Choroid plexus epithelial cell (primary cell): ENCODE measurements at places on chromosomes 2 and 18.

- no peak for DNase-seq
Observed at GRCh38 chr18:9736286-9736835, 28.3 kb downstream of the RAB31 start.

GRCh38 chr2:231353469-231353868 lies 42.0 kb upstream of the B3GNT7 start:
- DNase-seq, result no peak

DNA sequence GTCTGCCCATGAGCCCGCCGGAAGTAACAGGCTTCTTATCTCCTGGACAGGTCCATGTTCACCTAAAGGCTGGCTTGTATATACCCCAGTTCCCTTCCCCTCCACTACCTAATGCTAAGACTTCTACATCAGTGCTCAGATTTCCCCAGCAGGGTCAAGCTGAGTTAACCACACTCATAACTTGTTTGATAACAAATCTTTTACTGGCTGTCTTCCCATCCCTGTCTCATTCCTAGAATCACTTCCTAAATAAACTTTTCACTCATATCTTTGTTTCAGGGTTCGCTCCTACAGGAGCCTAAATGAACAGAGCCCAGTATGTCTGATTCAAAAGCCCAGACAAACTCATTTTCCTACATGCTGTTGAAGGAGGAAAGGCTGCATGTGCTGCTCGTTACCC lies 94.0 kb upstream of the SOX11 start:
- no peak for DNase-seq

GRCh38 chr2:189092936-189093335 lies 86.6 kb downstream of the COL5A2 start:
- peak; percentile 87 for DNase-seq

DNA sequence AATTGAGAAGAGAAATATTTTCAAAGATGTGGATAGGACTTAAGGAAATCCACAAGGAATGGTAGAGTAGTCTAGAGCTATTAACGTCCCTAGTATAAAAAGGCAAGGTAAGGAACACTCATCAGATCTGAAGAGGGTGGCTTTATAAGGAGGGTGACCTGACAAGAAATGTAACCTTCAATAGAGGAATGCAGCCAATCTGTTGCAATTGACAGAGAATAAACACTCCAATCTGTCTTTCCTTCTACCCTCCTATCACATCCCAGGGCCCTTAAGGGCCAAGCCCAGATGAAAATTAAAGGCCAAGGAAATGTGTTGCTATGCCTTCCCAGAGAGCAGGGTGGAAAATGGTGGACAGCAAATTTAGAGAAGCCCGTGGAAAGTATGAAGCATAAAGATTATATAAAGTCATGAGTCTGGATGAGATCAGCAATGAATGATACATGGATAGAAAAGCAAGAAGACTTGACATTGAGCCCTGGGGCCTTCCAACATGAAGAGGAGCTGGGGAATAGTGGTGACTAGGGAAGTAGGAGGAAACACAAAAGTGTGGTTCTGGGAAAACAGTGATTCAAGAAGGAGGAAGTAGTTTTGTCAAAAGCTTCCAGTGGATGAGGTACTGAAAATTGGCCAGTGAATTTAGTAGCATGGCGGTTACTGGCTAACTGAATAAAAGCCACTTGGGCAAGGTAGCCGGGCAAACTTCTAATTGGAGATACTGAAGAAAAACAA lies 270.6 kb upstream of the TANK start:
- no peak for DNase-seq

- no peak for DNase-seq
Observed at GRCh38 chr2:1491751-1492150, 78.5 kb downstream of the TPO start.

- no peak for DNase-seq
Observed at GRCh38 chr2:173353556-173353955, 1.1 kb upstream of the CDCA7 start.

- no peak for DNase-seq
Observed at GRCh38 chr2:110900191-110900590, 167.8 kb downstream of the ACOXL start.

GRCh38 chr2:170141865-170142264 lies 36.1 kb upstream of the MYO3B start:
- DNase-seq, result no peak

GRCh38 chr2:159807183-159808031 lies 9.4 kb upstream of the CD302 start:
- peak; percentile 77 for DNase-seq

DNA sequence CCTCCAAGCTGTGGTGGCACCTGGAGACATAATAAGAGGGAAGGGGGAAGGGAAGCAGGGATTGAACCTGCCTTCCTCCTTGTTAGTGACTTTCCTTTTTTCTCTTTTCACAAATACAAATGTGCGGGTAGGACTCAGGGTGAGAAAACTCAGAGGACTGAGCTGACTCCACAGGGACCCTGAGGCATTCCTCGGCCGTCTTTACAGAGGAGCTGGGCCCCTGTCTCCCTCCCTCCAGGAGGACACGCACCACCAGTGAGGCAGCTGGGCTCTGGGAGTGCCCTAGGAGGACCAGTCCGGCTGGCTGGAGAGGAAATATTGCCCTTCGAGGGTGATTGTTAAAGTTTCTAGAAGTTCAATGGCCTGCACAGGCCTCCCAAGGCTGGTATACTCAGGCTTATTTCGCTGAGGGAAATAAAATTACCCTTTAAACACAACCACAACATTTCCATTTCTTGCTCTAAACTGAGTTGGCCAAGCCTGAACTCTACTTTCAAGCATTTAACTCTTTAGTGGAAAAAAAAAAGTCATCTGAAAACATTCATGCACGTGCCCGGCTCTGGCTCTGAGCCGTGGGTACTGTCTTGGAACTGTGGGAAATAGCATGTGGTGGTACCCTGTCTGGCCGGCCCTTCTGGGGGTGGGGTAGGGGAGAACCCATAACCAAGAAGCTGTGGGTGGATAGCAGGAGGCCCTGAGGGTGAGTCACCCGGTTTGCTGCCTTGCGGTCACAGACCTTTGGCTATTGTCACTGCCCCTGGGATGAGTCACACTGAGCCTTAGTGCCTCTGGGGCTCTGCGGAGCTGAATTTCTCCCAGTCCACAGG lies 116.0 kb downstream of the COPS8 start:
- DNase-seq, result peak; percentile 81

- DNase-seq, result peak; percentile 42
Observed at GRCh38 chr2:183179156-183179555, 54.9 kb downstream of the NUP35 start.

DNA sequence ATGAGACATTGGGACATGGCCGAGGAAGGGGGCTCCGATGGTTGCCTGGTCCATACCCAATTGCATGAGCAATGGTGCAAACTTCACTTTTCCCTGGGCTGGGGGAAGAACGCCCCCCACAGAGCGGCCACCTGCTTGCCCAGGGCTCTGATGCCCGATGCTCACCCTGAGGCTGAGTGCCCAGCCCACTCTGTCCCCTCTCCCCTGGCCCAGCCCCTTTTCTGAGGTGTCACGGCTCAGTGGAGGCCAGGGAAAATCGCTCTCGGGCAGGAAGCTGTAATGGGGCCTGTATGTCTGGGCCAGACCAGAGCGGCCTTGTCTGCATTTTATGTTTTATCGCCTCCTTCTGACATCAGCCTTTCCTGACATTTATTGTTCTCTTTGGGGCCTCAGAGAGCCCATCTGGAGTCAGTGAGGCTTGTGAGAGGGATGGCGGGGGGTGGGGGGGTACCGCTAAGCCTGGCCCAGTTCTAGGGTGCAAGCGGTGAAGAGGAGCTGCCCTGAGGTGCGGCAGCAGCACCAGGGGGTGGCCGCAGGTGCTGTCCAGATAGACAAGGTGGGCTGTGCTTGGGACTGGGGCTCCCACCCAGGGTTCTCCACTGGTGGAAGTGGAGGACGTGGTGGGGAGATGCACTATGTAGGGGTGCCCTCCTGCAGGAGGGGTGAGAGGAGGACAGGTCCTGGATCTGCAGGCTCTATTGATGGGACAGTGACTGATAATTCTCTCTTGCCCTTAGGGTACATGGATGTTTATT lies 46.2 kb downstream of the INHBB start:
- no peak for DNase-seq

DNA sequence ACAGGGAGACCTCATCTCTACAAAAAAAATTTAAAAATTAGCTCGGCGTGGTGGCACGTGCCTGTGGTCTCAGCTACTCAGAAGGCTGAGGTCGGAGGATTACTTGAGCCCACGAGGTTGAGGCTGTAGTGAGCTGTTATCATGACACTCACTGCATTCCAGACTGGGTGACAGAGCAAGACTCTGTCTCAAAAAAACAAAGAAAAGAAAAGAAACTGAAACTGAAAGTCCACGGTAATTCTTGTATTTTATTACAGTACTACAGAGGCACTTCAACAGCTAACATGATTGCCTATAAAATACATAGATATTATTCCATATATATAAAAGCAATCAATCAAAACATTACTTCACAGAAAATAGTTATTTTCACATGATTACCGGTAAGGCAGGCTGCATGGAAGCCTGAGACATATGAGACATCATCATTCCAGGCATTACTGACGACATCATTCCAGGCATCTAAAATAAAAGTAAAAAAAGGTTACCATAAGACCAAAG lies 23.1 kb downstream of the PRPF40A start:
- DNase-seq, result peak; percentile 89

DNA sequence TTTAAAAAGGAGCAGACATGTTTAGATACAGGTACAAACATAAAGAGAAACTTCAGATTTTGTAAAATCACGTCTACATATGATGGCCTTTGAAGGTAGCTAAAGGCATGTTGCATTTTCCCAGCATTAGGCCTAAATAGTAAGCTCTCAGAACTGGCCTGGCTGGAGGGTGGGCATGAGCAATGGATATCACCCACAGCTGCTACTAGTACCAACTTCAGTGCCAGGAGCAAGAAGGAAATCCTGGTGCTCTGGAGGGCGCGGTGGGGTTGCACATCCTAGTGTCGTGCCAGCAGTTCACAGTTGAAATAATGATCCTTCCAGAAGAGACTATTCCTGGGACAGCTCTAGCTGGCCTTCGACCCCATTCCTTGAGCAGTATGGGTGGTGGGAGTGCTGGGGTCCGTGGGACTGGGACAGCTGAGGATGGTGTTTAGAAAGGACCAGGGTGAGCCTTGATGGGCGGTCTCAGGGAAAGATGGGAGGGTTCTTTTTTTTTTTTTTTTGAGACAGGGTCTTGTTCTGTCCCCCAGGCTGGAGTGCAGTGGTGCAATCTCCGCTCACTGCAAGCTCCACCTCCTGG lies 4.9 kb downstream of the DES start:
- no peak for DNase-seq

DNA sequence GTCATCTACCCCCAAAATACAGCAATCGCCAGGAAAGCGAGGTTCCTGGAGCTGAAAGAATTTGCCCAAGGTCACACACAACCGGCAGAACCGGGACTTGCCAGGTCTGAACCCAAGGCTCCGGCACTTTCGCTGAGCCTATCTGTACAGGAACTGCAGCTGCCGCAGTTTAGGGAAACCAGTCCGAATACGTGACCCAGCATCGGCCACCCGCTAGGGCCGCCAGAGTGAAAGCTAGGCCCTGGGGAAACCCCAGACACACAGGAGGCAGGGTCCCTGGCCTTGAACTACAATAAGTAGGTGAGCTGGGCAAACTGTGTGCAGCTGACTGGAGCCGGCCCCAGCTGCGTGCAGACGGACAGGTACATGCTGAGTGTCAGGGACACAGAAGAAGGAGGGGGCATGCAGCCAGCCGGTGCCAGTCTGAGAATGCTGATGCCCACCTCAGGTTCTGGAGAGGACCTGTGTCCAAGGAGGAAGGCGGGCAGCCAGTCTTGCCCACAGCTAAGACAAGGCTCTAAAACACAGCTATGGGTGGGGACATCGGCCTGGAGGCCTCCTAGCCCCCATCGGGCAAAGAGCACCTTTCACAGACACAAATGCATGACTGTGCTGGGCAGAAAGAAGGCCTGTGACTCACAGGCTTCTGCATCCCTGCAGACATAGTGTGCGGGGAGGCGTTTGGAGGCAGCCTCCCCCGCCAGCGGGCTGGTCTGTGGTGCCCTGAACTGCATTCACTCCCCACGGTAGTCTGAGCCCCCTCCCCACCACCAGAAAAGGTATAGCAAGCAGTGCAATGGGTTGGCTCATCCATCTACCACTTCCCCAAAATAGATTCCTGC lies 107.4 kb upstream of the ID2 start:
- no peak for DNase-seq

GRCh38 chr18:58385472-58385871 lies 243.4 kb downstream of the ALPK2 start:
- no peak for DNase-seq

DNA sequence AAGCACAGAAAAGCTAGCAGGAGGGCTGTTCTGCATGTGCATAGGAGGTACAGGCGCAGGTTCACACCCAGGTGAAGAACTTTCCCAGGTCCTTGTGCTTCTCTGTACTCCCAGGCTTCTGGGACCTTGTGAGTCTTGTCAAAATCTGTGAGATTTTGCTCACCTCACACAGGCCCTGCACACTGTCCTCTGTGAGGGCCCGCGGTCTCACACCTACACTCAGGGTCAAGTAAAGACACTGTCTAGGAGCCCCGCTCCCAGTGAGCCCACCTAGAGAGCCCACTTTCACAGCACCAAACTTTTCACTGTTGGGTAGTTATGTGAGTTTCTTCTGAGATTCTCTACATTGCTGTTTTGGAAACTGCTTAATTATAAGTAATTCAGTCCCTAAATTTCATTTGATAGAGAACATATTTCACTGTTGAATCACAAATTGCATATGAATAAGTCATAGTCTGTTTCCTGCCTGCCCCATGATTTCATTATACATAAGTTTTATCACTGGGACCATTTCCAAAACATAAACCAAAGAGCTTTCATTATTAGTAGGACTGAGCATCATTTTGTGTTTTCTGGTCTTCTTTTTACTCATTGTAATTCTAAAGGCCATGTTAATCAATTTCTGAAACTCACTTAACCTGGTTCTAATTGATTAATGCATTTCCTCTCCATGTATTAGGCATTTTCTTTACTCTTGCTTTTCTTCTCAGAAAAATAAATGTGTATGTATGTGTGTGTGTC lies 234.2 kb upstream of the SPOPL start:
- peak; percentile 86 for DNase-seq

DNA sequence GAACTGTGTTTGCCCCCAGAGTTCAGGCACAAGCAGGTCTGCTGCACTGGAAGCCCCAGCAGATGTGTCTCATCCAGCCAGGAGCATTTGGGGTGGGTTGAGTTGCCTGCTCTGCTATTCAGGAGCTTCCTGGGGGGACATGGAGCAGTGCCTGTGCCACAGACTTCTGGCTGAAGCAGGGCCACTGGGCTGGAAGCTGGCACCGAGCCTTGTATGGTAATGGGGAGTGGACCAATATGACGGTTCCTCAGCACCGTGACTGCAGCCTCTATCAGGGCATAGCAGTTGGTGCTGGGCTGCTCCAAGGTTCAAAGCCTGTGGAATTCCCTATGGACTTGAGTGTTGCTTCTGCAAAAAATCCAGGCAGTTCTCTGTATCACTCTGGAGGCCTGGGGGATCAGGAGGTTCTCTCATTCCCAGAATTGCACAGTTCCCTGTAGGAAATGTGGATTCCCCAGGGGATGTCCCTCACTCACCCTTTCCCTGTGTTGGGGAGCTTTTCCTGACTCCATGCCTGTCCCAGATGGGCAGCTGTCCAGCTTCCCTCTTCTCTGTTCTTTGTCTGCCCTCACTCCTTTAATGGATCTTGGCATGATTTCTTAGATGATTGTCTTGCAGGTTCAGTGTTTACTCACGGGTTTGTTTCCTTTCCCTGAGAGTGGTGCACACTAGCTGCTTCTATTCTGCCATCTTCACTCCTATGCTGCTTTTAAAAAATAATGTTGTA lies 37.2 kb upstream of the THSD7B start:
- DNase-seq, result no peak
